ENCODE measurements at places on chromosomes 2 and 18.

DNA sequence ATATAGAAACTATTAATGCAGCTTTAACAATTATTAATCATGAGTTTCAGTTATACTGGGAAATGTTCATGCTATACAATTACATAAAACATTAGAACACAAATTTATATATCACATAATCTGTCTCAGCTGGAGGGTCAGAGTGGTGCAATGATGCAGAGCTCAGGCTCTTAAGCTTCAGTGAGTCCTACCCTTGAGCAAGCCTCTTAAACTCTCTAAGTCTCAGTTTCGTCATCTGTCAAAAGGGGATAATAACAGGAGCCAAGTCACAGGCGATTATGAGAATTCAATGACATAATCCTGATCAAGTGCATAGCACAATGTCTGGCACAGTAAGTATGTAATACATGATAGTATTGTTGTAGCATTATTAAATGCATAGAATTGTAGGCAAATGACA lies 46.0 kb downstream of the LAMA1 start:
- no peak for DNase-seq

DNA sequence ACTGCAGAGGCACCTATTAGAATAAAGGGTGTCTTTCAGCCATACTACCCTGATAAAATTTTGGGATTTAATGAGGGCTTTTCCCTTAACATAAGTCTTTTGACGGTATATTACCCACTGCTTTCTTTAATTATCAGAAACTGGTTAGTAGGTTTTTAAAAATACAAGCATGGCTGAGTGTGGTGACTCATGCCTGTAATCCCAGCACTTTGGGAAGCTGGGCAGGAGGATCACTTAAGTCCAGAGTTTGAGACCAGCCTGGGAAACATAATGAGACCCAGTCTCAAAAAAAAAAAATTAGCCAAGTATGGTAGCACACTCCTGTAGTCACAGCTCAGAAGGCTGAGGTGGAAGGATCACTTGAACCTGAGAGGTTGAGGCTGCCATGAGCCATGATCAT lies 16.1 kb downstream of the CPSF3 start:
- DNase-seq: peak; percentile 36

- peak; percentile 71 for DNase-seq
Observed at GRCh38 chr2:33230842-33231241, 245.6 kb upstream of the RASGRP3 start.

DNA sequence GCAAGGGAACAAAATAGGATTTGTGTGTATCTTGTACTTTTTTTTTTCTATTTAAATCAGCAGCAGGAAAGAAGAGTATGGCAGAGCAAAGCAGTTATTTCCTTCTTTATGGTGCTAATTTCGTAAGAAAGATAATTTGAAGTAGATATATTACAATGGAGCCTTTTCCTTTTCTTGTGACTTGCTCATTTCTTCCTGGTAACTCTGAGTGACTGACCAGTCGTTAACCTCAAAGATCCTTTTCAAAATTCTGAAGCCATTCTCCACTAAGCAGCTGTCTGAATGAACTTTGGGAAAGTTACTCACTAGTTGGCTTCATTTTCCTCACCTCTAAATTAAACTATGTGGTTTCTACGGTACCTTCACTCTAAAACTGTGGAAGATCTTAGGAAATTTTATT lies 24.6 kb downstream of the AFTPH start:
- no peak for DNase-seq
